ENCODE measurements at places on chromosomes 1 and 21.

- no peak overlapping the region for H3K4me3 ChIP-seq
- DNase-seq: no peak
- no peaks in the 10 kb centered on the region for H3K4me1 ChIP-seq
Measured at GRCh38 chr1:54754045-54754444, 10.3 kb downstream of the PARS2 start.

DNA sequence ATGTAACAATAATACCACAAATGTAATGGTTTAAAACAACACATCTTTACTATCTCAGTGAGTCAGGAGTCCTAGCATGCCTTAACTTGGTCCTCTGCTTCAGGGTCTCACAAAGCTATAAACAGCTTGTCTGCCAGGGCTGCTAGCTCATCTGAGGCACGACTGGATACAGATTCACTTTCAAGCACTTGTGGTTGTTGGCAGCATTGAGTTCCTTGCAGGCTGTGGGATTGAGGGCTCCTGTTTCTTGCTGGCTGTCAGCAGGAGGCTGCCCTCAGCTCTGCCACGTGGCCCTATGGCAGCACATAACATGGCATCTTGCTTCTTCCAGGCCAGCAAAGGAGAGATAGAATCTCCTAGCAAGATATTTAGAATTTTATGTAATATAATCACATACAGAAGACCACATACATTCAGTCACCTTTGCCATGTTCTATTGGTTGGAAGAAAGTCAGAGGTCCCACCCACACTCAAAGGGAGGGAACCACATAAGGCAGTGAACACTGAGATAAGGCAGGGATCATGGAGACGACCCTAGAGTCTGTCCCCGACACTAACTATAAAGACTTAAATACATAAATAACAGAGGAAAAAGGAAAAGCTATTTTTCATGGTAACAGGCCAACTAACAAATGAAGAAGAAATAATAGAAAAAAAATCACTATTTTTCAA, 18.9 kb upstream of the IPP start:
- no peaks in the 10 kb centered on the region for H3K4me1 ChIP-seq
- no peak overlapping the region for H3K27ac ChIP-seq
- H3K27me3 ChIP-seq: no peaks in the 10 kb centered on the region

DNA sequence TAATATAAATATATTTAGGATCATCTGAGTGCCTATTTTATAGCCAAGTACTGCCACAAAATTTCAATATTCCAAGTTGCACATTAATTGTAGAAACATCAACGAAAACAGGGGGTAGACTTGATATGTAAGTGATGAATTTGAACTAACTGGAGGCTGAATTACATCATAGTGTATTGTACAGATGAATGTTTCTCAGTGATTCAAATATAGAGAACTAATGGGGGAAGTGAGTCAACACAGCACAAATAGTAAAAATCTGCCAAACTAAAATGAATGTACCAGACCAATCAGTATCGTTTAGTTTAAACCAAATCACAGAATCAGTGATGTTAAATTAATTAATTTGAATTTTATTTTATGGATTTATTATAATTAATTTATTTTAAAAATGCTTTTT, 42.8 kb downstream of the RTCA start:
- H3K27ac ChIP-seq: no peak overlapping the region
- no peaks in the 10 kb centered on the region for H3K36me3 ChIP-seq
- no peaks in the 10 kb centered on the region for H3K4me1 ChIP-seq
- DNase-seq: no peak

DNA sequence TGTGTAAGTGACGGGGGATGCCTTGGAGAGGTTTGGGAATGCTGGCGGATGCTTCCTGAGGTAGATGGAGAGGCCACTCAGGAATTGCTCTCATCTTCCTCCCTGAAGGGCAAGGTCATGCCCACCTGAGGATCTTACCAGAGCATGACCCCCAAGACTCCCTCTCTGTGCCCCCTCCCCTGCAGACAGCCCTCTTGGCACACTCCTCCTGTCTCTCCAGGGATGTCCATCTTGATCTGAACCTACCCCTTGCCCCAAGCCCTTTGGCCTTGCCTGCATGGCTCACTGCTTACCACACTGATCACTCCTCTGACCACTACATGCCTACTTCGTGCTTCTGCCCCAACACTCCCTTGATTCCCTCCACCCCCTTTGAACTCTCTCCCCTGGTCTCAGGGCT, 17.9 kb upstream of the MPL start:
- no peaks in the 10 kb centered on the region for H3K27me3 ChIP-seq
- H3K4me3 ChIP-seq: no peak overlapping the region
- H3K4me1 ChIP-seq: no peaks in the 10 kb centered on the region
- DNase-seq: no peak

GRCh38 chr1:42189931-42190853, 25.6 kb upstream of the GUCA2A start:
- H3K36me3 ChIP-seq: peaks cover 85% of the 10 kb centered on the region
- no peak for DNase-seq
- no peaks in the 10 kb centered on the region for H3K4me1 ChIP-seq
- H3K4me3 ChIP-seq: no peak overlapping the region
- no peaks in the 10 kb centered on the region for H3K27me3 ChIP-seq
- H3K27ac ChIP-seq: no peak overlapping the region

GRCh38 chr1:37177230-37177864, 143.0 kb upstream of the GRIK3 start:
- H3K4me1 ChIP-seq: no peaks in the 10 kb centered on the region
- no peak overlapping the region for H3K4me3 ChIP-seq
- H3K27ac ChIP-seq: no peak overlapping the region
- no peaks in the 10 kb centered on the region for H3K36me3 ChIP-seq

- H3K27ac ChIP-seq: no peak overlapping the region
- H3K4me1 ChIP-seq: no peaks in the 10 kb centered on the region
- no peak for DNase-seq
- no peaks in the 10 kb centered on the region for H3K27me3 ChIP-seq
- H3K36me3 ChIP-seq: no peaks in the 10 kb centered on the region
Measured at GRCh38 chr1:168373869-168374268, 93.2 kb downstream of the TBX19 start.

DNA sequence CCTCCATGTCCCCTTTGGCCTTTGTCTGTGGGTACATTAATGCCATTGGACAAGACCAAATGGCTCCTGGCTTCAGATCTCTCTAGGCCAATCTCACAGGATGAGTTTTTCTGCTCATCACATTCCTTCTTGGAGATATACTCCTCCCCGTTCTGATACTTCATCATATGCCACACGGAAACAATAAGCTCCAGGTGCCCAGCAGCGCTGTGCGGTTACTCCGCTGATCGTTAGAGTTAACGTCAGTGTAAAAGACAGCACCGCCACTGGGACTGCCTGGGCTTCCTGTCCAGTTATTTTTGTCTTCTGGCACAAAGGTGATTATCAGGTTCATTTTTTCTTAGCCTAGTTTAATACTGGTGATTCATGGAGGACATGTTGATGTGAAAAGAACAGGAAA, 22.5 kb downstream of the CACHD1 start:
- H3K4me3 ChIP-seq: no peak overlapping the region
- H3K27me3 ChIP-seq: no peaks in the 10 kb centered on the region
- DNase-seq: no peak
- H3K27ac ChIP-seq: no peak overlapping the region

DNA sequence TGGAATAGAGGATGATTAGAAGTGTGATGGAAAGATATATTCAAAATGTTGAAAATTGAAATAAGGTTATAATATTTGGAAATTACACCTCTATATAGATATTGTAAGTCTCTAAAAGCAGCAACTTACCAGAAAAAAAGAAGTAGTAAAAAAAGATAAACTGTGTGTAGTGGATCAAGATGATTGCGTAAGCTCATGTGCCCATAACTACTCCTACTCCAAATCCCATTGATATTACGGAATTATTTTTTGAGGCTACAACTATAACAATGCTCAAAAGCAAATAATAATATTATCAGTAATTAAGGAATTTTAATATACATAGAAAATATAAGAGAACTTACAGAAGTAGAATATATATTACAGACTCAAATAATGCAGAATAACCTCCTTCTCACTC, 33.6 kb downstream of the CATSPERE start:
- H3K4me3 ChIP-seq: no peak overlapping the region
- no peak for DNase-seq
- H3K27me3 ChIP-seq: no peaks in the 10 kb centered on the region
- no peaks in the 10 kb centered on the region for H3K4me1 ChIP-seq

DNA sequence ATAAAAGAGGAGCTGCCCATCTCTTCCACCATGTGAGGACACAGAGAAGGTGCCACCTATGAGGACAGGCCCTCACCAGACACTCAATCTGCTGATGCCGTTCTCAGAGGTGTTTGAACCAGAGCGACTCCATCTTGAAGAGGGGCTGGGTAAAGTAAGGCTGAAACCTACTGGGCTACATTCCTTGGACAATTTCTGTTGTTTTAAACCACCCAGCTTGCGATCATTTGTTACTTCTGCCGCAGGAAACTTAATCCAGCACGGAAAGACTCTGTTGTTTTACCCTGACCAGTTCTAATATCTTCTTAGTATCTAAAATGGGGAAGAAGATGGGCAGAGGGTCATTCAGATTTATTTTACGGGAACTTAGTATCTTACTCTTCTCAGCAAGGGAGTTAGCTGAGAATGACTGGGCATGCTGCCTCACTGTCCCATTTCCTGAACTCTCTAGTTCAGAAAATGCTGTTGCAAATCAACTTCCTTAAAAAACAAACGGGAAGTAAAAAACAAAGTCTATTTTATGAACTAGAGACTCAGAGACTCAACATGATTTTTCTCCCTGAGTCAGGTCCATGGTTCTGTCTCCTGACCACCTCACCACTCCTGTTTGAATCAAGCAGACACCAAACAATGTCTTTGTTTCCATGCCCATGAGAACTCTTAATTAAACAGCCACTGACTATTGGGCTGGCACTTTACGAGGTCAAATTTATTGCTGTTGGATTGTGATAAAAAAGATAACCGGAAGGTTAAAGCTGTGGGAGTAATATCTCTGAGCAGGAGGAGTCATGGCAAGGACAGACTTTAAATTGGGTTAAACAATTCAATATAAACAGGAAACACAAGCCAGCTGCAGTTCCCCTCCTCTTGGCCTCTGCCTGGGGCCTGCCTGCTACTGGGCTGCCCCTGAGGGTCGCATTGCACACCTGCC, 23.8 kb upstream of the IFNAR1 start:
- no peaks in the 10 kb centered on the region for H3K27me3 ChIP-seq
- no peak for DNase-seq
- H3K4me3 ChIP-seq: no peak overlapping the region
- peaks cover 16% of the 10 kb centered on the region for H3K4me1 ChIP-seq
- peak overlapping the region; percentile 93 for H3K27ac ChIP-seq

DNA sequence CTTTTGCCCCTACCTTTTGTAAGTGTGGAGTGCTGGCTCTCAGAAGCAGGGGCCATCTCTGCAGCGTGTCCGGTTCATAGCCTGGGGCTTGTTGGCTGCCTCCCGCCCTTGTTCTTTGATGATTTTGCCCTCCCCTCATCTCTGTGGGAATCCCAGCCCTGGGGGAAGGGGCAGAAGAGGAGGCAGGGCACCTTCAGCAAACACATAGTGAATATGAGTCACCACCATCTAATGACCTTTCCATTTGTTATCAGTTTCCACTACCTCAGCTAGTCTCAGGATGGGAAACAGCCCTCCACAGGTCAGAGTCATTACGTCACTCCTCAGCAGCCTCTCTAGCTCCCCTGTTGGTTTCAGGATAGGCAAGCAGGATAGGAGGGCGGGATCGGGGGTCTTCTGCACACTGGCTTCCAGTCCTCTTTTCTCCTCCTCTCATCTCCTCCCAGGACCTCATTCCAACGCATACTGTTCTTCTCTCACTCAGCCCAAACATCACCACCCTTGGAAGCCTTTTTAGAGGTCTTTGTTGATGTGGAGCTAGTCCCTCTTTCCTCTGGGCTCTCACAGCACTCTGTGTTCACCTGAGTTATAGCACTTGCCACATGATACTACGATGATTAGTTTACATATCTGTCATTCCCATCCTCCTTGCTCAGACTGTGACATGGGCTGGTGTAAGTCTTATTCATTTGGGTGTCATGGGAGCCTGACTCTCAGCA, 15.8 kb downstream of the GADD45A start:
- no peak for DNase-seq
- H3K27me3 ChIP-seq: no peaks in the 10 kb centered on the region
- H3K4me1 ChIP-seq: peaks cover 13% of the 10 kb centered on the region
- no peak overlapping the region for H3K4me3 ChIP-seq
- H3K27ac ChIP-seq: peak overlapping the region; percentile 33
- peaks cover 28% of the 10 kb centered on the region for H3K36me3 ChIP-seq

GRCh38 chr1:165492845-165493373, 48.0 kb upstream of the RXRG start:
- peaks cover 6% of the 10 kb centered on the region for H3K4me1 ChIP-seq
- no peak for DNase-seq
- no peak overlapping the region for H3K27ac ChIP-seq
- no peak overlapping the region for H3K4me3 ChIP-seq
- H3K36me3 ChIP-seq: no peaks in the 10 kb centered on the region

GRCh38 chr1:26021647-26022403, at the start of gene EXTL1:
TSS of gene EXTL1 (plus strand) at chr1:26021775. CDS start at chr1:26022647, 872 bp downstream.
- H3K4me3 ChIP-seq: peak within 1 kb of the TSS; percentile 26
- no peaks in the 10 kb centered on the region for H3K36me3 ChIP-seq
- H3K4me1 ChIP-seq: peaks cover 59% of the 10 kb centered on the region
- H3K27ac ChIP-seq: peak within 1 kb of the TSS; percentile 92

- H3K27me3 ChIP-seq: no peaks in the 10 kb centered on the region
- no peak overlapping the region for H3K4me3 ChIP-seq
- H3K4me1 ChIP-seq: peaks cover 3% of the 10 kb centered on the region
- no peak overlapping the region for H3K27ac ChIP-seq
- no peaks in the 10 kb centered on the region for H3K36me3 ChIP-seq
Measured at GRCh38 chr1:30400507-30400906, 322.9 kb downstream of the MATN1 start.

DNA sequence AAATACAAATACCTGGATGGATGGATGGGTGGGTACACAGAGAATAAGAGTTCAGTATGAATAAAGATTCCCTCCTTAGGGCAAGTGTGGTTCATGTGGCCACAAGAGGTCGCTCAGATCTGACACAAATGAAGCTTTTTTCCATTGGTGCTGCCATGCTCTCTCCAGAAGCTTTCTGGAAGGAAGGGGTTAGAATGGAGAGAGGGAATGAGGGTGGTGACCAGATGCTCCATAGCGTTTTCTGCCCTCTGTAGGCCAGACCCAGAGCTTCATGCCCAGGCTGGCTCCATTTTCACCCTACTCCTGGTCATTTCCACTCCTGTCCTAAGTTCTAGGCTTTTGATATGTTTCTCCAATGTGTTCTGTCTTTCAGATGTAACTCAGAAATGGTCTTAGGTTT, 3.3 kb upstream of the FCRL6 start:
- H3K27ac ChIP-seq: no peak overlapping the region
- H3K4me3 ChIP-seq: no peak overlapping the region
- DNase-seq: peak; percentile 31
- H3K36me3 ChIP-seq: no peaks in the 10 kb centered on the region
- no peaks in the 10 kb centered on the region for H3K4me1 ChIP-seq

- H3K27ac ChIP-seq: no peak overlapping the region
- H3K4me1 ChIP-seq: no peaks in the 10 kb centered on the region
- no peak overlapping the region for H3K4me3 ChIP-seq
- no peaks in the 10 kb centered on the region for H3K36me3 ChIP-seq
- no peak for DNase-seq
- H3K27me3 ChIP-seq: no peaks in the 10 kb centered on the region
Measured at GRCh38 chr21:34061983-34062382, 11.4 kb upstream of the MRPS6 start.

- no peak overlapping the region for H3K4me3 ChIP-seq
- H3K27ac ChIP-seq: no peak overlapping the region
- peaks cover 4% of the 10 kb centered on the region for H3K4me1 ChIP-seq
- H3K36me3 ChIP-seq: no peaks in the 10 kb centered on the region
- DNase-seq: no peak
- H3K27me3 ChIP-seq: peaks cover 4% of the 10 kb centered on the region
Measured at GRCh38 chr1:151847867-151848596, 5.5 kb downstream of the THEM5 start.
